ENCODE measurements at places on chromosomes 5 and 9.
A peak's percentile ranks its signal among the peaks of the same experiment; 100 is the strongest.

GRCh38 chr9:127990554-127990953 is 9.8 kb upstream of the EEIG1 start:
- DNase-seq: no peak

GRCh38 chr5:60722416-60722815 is 22.4 kb upstream of the DEPDC1B start:
- DNase-seq: no peak

DNA sequence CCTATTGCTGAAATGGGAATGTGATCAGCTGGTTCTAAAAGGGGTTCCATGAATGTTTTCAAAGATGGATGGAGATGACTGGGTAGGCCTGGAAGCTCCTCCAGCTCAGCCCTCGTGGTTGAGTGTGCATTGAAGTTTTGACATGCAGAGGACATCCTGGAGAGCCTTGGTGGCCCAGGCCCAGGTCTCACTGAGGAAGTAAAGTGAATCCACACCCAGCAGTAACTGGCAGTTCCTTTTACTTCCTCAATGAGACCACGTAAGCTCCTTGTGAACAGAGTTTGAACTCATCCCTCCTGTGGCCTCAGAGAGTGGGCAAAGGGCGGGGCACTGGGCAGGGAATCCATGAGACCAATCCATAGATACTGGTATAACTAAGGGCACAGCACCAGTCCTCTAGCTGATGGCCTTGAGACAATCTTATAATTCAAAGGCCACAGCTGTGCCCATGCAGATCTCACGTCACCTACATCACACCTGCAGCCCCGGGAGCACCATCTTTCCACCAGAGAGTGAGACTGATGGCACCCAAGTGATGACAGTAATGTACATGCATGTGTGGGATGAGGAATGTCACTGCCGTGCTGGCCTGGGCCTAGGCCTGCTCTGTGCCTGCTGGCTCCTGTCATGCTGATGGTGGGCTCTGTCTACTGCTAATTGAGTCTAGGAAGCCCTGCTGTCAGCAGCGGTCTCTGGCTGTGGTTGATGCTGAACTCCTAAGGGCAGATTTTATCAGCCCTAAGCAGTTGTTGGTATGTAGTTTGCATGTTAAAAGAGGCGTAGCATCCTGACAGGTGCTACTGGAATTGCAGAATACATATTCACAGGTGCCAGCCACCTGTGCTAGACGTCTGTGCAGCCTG is 257.8 kb downstream of the FSTL4 start:
- no peak for DNase-seq

DNA sequence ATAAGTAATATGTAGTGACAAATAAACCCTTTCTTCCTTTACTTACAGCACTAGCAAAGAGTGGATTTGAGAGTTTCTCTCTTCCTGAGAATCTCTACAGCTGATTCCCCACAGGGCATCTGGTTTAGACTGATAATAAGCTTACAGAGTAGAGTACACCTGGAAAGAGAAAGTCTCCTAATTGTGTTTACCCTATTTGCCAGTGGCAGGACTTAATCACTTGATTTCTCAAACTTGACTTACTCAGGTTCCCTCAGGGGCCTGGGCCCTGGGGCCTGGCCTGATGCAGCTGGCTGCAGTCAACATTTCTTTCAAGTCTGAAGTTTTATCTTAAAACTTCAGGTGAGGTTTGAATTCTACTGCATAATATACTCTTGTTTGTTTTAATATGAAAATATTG is 38.0 kb upstream of the UBTD2 start:
- no peak for DNase-seq

DNA sequence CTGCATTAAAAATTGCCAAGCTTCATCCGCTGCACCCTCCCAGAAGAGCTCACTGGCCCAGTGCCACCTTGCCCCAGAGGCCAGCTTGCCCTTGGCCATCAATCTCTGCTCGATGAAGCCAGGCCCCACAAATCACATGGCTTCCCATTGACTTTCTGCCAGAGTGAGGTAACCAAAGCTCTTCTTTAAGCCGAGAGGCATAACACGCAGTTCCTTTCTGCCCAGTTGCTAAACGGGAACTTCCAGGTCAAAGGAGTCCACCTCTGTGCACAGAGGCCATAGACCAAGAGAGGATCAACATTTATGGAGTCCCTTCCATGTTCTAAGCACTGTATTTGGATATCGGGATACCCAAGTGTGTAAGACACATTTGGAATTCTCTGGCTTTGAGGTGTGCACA is 208.8 kb downstream of the KIF4B start:
- DNase-seq: no peak

- no peak for DNase-seq
These were observed 64.3 kb upstream of the PTCH1 start for GRCh38 chr9:95580812-95581761.

DNA sequence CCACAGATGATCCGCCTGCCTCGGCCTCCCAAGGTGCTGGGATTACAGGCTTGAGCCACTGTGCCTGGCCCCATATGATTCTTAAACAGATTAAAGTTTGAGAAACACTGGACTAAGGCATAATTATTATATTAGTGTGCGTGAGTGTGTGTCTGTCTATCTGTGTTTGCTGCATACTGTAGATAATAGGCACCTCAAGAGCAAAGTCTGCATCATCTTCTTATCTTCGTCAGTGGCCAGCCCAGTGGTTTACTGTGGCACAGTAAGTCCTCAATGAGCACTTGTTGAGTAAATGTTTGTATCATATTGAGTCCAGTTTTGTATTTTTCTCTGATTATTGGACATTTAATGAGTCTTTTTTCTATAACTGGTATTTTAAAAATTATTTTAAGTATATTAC is 81.7 kb downstream of the ITGA1 start:
- no peak for DNase-seq

- DNase-seq: no peak
These were observed 10.7 kb downstream of the IQGAP2 start for GRCh38 chr5:76413746-76414145.

DNA sequence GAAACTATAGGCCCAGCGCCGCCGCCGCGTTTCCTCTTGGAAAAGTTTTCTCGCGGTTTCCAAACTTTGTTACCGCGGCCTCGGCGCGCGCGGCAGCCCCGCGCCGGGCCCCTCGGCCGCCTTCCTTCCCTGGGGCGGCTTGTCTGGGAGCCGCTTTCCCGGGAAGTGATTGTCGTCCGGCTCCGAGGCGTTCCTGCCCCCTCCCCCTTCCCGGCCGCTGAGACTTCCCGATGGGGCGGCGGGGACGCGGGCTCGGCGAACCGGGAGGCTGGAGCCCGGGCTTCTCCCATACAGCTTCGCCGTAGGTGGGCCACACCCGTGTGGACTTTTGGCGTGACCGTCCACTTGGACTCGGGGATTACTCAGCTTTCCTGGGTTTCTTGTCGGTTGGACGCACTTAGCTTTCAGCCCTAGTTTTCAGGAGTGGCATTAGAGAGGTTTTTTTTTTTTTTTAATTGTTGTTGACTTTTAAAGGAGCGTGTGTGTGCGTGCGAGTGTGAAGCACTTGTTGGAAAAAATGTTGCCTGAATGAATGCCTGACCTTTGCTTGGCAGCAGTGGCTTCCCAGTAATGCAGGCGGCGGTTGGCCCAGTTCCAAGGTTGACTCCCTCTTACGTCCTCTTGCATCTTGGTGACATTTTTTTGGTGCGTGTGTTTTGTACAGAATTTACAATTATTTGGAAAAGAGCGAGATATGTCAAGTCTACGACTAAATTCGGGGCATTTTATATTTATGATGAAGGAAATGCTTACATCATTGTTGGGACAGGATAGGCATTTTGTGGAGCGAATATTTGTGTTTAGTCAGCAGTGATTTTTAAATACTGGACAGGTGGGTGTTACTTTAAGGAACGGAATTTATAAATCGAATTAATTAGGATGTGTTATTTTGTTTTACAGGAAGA is 821 bp downstream of the CTNNA1 start:
- DNase-seq: peak; percentile 92

DNA sequence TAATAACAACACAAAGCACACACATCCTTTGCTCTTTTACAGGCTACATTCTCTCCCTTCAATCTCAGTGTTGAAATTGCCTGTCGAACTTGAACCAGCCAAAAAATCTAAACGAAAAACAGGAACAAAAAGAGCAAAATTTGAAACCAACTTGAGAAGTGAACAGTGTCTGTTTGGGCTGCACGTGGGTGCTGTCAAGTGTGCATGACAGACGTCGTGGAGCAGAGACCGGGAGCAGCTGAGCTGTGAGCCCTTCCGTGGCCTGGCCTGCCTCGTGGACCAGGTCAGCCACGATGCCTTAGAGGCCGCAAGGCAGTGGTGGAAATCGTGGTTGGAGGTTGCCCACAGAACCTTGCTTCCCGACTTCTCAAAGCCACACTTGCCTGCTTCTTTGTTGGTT is 34.8 kb upstream of the DENND1A start:
- no peak for DNase-seq

- DNase-seq: no peak
These were observed 73.4 kb downstream of the NSG2 start for GRCh38 chr5:174118823-174119467.

GRCh38 chr9:113632776-113633590 is 169.5 kb downstream of the RGS3 start:
- DNase-seq: peak; percentile 82

DNA sequence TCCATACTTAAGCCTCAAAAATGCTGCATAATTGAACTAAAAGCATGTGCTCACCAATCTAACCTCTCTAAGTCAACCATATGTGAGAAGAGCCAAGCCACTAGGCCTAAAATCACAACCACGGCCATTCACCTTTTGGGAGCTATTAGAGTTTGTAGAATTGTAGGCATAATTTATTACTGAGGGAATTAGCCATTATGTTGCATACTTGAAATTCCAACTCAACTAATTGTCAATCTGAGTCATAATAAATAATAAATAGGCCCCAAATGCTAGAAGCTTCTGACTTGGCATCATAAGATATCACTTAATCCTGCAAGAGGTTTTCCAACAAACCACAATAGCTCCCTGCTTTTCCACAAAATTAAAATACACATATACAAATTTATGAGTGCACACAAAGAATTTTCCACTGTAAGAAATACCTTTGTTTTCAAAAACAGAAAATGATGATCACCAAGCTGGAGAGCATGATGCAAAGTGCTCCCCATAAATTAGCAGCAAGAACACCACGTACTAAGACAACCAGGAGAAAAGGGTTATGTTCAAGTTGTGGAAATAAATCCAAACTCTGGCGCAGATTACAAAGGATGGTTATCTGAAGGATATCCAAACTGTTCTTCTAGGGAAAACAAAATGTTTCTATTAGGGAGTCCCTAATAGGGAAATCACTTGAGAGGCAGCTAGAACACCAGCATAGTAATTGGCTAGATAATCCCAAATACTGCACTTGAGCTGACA is 250.0 kb upstream of the SLC30A5 start:
- no peak for DNase-seq

DNA sequence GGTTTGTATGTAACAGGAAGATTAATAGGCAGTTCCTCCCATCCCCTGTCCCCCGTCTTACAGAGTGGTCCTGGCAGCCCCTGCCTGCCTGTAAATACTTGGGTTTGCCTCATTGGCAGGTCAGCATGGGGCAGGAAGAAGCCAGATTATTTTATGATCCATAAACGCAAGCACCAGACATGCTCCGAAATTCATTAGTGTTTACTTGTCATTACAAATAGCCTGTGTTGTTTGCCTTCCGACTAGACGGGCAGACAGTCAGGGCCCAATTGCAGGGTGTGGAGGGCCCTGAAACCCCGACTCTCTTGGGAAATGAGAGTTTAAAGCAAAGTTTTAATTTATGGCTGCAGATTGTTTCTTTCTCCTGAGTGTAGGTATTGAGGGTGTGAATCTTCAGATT is 97.2 kb downstream of the RALGPS1 start:
- no peak for DNase-seq

GRCh38 chr9:118094387-118094786 is 390.2 kb downstream of the TLR4 start:
- DNase-seq: no peak

GRCh38 chr5:56155992-56156584 is 77.0 kb downstream of the ANKRD55 start:
- no peak for DNase-seq

Measured in ELR (cell line).